CD4-positive, alpha-beta T cell treated with Interleukin-15 for 4 hours (primary cell): ENCODE measurements at places on chromosomes 3 and 15.

DNA sequence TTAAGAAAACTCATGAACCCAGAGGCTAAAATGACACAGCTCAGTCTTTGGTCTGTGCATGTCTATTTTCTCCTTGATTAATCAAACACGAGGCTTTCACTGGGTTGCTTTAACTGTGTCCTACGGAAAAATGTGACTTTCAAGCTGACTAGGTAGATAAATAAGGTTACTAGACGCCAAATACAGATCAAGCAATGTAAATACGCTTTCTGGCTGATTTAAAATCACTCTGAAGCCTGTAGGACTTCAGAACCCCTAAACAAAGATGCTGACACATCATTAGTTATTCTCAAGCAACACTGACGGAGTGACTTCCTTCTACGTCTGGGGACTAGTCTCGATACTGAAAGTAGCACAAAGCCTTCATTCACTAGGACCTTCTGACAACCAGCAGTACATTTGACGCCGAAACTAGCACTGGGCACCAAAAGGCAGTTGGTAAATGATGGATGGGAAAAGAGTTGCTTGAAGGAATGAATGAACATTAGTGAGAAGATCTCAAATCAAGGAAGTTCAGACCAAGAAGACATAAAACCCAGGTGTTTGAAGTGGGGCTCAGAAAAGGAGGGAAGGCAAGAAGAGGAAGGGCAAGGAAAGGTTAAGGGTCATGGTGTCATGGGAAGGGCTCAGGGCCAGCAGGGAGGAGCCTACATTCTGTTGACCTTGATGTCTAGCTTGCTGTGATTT, 67.1 kb upstream of the CDV3 start:
- DNase-seq, result peak; percentile 65

DNA sequence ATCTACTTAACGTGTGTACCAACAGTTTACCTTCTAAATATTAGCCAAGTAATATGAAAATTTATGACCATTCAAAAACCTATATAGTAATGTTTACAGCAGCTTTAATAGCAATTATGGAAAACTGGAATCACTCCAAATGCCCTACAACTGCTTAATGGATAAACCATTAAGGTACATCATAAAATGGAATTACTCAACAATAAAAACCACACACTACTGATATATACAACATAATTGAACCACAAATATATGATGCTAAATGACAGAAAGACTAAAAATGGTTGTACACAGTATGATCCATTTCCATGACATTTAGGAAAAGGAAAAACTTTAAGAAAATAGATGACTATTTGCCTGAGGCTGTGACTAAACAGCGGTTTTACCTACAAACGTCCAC, 467.1 kb upstream of the EPHA6 start:
- no peak for DNase-seq

GRCh38 chr3:128480717-128481437, 12.1 kb downstream of the GATA2 start:
- DNase-seq, result no peak

DNA sequence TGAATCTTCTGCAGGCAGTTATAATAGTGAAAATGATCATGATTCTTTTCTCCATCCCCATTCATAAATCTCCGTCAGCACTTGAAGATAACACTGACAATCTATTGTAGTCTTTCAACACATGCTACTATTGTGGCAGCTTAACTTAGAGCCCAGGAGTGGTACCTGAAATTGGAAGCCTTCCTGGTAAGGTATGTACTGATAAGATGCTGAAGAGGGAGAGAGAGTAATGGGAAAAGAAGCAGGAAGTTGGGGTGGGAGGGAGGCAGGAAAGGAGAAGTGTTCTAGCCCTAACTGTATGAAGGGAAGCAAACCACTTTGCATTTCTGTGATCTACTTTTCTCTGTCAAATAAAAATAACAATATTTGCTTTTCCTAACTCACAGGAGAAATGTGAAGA, 197.4 kb upstream of the RORA start:
- no peak for DNase-seq

- no peak for DNase-seq
Measured at GRCh38 chr3:141313093-141313683, 55.1 kb upstream of the ZBTB38 start.

- DNase-seq, result no peak
Measured at GRCh38 chr3:155038203-155038554, 41.9 kb upstream of the MME start.

DNA sequence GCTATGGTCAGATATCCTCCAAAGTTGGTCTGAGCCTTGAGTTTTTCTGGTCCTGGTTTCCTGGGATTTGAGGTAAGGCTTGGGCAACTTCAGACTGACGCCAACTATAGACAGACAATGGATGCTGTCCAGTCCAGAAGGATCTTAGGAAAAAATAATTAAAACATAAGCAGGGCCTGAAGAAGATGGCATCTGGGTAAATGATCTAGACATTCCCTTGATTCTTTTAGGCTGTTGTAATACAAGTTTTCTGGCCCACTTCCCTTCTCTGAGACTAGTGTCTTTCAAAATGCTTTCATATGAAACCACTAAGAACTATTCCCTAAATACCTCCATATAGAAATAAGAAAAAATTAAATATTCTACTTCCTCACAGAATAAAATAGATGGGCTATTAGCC, 47.7 kb upstream of the PLXND1 start:
- DNase-seq, result no peak

GRCh38 chr15:50764461-50765194, 878 bp downstream of the SPPL2A start:
- DNase-seq, result peak; percentile 37

DNA sequence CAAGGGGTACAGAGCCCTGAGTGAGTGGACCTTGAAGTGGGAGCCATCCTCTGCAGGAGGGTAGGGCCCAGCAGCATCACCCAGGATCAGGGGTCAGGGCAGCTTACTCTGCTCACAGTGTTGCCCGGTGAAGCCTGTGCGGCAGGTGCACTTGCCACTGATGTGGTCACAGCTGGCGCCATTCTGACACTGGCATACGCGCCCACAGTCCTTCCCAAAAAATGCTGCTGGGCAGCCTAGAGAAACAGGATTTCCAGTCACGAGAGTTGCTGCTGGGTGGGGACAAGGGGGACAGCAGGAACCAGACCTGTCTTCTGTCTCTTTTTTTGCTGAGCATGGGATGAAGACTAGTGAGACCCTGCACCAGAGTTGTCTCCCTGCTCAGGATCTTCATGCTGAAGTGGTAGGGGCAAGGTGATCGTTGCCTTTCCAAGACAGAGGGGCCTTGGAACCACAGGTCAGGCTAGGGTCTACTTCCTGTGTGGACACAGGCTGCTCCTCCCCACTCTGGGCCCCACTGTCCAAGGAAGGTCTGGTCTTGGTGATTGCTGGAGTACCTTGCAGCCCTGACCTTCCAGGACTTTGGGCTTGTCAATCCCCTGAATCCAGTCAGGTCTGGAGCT, 46.9 kb downstream of the RAB11A start:
- DNase-seq, result no peak

DNA sequence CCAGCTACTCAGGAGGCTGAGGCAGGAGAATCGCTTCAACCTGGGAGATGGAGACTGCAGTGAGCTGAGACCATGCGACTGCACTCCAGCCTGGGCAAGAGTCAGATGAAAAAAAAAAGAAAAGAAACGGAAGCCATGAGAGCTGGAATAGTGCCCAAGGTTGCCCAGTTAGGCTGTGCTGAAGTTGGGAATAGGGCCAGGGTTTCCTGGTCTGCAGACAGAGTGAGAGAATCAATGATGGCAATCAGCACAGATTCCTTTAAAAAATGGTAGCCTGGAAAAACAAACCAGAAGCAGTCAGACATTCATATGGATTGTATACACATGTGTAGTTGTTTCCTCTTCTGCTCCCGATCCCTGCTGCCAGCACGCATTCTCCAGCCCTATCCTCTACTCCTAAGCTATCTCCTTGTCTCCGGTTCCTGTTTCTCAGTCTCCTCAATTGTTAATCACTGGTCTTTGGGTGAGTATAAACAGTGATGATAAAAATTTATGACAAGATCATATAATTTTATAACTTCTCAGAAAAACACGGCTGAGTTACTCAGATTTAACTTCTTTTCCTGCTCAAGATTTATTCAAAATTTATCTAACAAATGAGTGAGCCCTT, 316.2 kb upstream of the UMPS start:
- DNase-seq, result no peak

DNA sequence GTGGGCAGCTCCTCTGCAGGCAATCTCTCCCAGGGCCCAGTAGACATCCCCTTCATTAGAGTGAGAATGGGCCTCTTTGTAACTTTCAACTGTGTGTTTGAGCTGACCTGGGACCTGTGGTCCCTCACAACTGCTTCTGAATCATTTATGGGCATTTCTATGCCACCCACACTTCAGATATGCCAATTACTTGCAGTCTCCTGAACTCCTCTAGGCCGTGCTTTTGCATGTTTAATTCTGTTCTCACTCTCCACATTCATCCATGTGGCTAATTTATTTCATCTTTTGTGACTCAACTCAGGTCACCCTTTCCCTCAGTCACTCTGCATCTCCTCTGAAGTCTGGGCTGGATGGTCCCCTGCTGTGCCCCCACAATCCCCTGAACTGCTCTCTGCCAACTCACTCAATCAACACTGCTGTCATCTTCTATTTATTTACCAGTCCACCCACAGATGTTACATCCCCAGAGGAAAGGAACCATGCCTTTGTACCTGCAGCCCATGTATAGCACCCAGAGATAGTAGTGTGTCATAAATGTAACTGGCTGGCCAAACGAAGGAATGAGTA, 364.7 kb downstream of the EPHB1 start:
- no peak for DNase-seq

- no peak for DNase-seq
Measured at GRCh38 chr3:134334231-134334900, 39.9 kb downstream of the AMOTL2 start.
